Activated CD4-positive, alpha-beta memory T cell treated with anti-CD3 and anti-CD28 coated beads, Interleukin-2, amount 10 ng/mL, durations not matched to agents 7 days and 5 days (primary cell): ENCODE measurements at places on chromosomes 2 and 18.
A peak's percentile ranks its signal among the peaks of the same experiment; 100 is the strongest.

- no peak for DNase-seq
Measured at GRCh38 chr2:27509326-27509725, 12.7 kb downstream of the GCKR start.

- DNase-seq: peak; percentile 40
Measured at GRCh38 chr18:36284671-36285295, 12.7 kb upstream of the FHOD3 start.

GRCh38 chr18:457140-457519, 43.4 kb downstream of the COLEC12 start:
- no peak for DNase-seq

DNA sequence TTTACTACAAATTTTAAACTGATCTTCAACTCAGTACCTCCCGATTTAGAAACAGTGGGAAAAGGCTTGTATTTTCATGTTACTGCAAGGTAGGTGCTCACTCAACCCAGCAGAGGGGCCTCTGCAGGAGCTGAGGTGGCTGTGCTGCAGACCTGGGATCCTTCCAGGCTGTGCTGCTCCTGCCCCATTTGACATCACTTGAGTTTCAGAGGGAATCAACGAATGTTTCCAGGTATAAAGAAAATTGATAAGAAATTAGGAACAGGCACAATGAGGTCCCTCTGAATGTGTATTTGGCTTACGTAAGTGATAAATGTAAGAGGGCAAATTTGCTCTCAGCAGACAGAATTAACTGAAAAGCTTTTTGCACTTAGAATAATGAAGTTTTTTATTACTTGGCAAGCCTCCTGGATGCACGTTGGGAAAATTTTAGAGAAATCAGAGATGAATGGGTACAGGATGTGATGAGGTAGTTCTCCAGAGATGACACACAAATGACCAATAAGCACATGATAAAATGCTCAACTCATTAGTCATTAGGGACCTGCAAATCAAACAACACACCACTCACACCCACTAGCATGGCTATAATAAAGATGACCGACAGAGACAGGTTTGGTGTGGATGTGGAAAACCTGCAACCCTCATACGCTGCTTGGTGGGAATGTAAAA, 114.0 kb downstream of the NOL10 start:
- DNase-seq: no peak

DNA sequence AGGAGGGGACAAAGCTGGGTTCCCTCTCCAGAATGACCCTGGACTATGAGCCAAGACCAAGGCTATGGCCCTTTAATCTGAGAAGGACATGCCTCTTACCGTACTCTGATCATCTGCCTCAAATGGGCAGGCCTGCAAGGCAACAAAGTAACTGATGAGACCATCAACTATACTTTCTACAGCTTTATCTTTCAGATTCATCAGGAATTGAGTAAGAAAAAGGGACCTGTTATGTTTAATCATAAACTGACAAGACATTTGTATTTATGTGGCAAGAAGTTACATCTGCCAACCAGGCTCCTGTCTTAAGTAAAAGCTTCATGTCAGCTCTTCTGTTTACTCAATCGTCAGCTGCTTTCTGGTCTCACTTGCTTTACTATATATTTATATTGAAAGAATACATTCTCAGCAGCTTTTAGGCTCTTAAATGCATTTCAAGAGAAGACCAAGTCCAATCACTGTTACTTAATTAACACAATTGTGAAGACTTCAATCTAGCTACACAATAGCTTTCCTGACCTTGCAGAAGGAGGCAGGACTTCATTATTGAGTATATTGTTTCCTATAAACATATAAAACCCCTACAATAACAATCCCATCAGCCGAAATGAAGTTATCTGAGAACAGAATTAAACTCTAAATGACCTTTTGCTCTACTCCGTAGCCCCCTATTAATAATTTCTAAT, 163.8 kb downstream of the ETAA1 start:
- no peak for DNase-seq

GRCh38 chr18:34740101-34740500, 30.0 kb downstream of the DTNA start:
- no peak for DNase-seq

GRCh38 chr2:42025151-42025582, 22.7 kb upstream of the PKDCC start:
- no peak for DNase-seq

DNA sequence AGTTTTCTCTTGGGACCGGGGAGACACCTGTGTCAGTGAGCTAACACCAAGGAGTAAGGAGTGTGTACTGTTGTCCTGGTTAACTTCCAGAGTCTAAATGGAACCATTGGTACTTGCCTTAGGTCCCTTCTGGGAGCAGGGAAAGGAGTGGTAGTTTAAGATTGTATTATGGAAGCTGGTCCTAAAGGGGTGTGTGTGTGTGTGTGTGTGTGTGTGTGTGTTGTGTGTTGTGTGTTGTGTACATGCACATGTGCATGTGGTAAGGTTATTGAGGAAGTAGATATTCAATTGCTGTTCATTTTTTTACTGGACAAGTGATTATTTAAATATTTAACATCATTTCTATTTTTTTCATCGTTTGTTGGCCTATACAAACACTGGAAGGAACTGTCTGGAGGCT, 1.4 kb downstream of the APLF start:
- DNase-seq: no peak

GRCh38 chr2:46684661-46685060, 205.3 kb downstream of the TMEM247 start:
- DNase-seq: no peak

DNA sequence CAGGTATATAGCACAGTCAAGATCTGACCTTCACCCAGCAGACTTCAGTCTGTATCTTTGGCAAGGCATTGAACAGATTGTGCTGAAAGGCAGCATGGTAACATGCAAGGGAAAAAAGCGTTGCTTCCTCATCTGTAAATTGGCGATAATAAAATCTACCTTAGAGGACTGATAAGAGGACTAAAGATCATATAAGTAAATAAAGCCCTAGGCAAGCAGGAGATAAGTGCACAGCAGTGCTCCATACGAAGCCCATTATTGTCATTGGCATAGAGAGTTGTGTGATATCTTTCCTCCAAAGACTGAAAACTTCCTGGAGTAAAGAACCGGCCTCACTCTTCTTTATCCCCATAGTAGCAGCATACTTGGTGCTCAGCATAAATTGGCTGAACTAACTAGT, 162.6 kb downstream of the ANKRD44 start:
- no peak for DNase-seq

- no peak for DNase-seq
Measured at GRCh38 chr18:28357766-28358401, 181.0 kb upstream of the CDH2 start.

DNA sequence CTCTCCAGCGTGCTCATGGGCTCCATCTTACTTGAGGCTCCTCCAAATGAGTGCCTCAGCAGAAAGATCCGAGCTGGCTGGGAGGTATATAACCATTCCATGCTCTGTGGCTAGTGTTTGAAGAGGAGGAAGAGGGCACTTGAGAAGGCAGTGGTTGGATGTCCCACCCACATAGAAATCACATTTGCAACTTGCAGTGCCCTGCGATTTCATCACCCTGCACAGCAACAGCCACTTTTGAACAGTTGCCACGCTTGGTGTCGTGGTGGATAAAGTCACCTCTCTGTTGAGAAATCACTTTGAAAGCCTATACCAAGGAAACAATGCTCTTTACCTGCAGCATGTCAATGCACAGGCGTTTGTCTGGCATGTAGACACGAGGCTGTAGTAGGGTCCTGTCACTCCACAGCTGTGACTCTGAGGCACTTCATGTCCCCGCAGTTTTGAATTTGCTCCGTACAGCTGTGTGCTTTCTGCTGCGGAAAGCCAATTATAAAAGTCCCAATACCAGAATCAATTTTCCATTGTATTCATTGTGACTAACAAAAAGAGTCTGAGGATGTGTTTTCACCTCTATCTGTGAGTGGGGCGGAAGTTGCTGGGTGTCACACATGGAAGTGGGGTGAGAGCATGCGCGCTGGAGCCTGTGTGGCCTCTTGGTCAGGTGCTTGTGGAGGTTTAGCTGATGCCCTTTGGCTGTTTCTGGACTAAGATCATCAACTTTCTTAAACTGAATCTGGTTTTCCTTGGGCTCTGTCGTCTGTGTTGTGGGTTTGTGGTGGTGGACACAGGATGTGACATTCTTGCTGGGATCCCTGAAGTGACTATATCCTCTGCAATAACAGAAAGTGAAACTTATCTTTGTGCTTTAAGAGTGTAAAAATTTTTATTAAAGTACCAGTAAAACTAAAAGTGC, 2.8 kb downstream of the CNDP2 start:
- peak; percentile 82 for DNase-seq

DNA sequence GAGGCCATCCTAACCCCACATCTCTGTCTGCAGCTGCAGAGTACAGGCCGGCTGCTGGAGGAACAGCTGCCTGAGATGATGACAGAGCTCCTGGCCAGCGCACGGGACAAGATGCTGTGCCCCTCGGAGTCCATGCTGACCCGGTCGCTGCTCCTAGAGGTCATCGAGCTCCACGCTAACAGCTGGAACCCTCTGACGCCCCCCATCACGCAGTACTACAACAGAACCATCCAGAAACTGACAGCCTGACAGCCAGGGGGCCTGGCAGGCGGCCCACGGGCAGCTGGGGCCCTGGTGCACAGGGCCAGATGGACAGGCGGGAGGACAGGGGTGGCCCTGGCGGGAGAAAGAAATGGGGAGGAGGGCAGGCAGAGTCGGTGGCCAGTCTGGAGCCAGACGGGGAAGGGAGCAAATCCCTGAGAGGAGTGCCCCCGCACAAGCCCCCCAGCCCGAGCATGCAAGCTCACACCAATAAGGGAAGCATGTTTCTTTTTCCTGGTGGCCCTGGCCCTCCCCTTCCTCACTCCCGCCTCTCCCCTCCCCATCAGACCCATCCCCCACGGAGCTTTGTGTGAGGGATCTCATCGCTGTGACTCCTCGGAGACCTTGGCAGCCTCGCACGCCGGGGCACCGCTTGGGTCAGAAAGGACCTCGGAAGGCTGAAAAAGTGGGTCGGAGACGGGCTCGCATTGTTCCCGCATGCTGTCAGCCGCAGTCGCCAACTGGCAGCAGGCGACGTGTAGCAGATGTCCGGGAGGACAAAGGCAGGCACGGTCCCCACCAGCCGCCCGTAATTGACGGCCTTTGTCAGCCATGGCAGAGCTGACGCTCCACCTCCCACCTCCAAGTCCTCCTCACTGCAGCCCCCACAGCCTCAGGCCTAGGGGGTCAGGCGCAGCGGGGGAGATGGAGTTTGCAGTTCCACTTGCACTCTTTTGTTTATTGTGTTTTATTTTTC, 91.2 kb downstream of the SMAD7 start:
- no peak for DNase-seq

GRCh38 chr18:12030670-12031069, 49.4 kb downstream of the IMPA2 start:
- DNase-seq: no peak

DNA sequence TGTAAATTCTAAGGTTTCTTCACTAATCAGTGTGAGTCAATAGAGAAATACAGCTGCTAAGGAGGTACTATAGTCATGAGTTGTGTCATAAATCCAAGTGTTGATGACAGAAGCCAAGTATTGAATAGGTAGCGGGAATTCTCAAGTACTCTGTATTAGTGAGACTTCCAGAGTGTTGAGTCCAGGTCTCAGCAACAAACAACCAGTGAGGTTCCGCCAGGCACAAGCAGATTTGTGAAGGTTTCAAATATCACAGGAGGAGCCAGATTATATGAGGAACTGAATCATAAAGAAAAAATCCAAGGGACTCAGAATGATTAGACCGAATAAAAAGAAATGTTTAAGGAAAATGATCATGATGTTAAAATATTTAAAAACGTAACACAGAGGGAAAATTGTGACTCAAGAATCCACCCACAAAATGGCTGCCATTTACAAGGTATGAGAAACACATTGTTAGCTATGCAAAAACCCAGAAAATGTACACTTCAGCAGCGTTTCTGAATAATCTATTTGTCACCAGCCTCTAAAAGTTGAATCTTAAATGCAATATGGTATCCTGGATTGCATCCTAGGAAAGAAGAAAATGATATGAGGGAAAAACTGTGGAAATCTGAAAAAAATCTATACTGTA, 27.3 kb upstream of the EVA1A start:
- no peak for DNase-seq

GRCh38 chr2:23480957-23481797, 96.2 kb downstream of the KLHL29 start:
- no peak for DNase-seq

GRCh38 chr2:217937446-217937845, 65.3 kb downstream of the TNS1 start:
- no peak for DNase-seq

GRCh38 chr18:30682672-30683071, 359.9 kb downstream of the DSC3 start:
- DNase-seq: no peak

DNA sequence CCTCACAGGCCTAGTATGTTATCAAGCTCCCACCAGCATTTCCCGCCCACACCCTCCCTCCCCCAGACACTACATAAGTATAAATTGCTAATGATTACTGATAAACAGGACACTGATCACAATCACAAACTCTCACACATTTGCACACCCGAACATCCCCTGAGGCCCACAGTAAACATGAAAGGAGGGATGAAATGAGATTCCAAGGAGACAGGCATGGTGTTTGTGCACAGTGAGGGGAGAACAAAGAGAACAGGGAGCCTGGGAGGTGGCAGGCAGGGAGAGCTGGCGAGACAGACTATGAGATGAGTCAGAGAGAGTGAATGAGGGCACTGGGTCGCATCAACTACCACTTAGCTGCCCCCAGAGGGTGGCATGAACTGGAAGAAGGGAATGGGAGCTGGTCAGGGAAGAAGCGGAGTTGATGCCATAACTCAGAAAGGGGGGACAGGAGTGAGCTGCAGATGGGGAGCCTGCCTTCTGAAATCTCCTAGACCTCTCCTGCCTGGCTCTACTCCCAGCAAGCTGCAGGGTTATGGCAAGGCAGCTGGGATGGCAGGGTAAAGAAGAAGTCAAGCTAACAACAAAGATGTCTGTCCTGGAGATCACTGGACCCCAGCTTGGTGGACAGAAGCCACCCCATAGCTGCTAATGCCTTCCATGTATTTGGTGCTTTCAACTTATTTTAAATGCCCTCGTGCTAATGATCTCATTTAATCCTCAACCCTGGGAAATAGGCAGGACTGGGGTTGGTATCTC, 5.1 kb downstream of the KIF3C start:
- no peak for DNase-seq

GRCh38 chr2:110770404-110770958, 38.1 kb downstream of the ACOXL start:
- DNase-seq: no peak

GRCh38 chr2:233061591-233062450, 1.7 kb downstream of the INPP5D start:
- DNase-seq: peak; percentile 57

- DNase-seq: no peak
Measured at GRCh38 chr18:78805840-78806239, 173.8 kb upstream of the SALL3 start.
